ENCODE measurements at places on chromosomes 2 and 18.

DNA sequence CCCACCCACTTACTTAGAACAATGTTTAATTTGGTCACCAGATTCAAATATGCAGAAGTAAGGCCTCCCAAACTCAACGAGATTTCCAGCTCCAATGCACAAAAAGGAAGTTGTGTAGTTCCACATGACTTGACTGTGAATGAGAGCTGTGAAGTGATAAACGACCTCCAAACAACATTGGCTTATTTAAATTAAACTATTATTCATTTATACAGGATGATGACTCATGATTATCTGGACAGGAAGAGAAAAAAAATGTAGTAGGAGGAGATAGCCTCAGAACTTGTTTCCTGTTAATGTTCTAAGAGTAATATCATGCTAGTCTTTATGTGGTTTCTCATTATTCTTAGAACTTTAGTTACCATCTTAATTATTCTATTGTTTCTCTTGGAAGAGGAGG, 237.3 kb downstream of the C1D start:
- no peak for DNase-seq

DNA sequence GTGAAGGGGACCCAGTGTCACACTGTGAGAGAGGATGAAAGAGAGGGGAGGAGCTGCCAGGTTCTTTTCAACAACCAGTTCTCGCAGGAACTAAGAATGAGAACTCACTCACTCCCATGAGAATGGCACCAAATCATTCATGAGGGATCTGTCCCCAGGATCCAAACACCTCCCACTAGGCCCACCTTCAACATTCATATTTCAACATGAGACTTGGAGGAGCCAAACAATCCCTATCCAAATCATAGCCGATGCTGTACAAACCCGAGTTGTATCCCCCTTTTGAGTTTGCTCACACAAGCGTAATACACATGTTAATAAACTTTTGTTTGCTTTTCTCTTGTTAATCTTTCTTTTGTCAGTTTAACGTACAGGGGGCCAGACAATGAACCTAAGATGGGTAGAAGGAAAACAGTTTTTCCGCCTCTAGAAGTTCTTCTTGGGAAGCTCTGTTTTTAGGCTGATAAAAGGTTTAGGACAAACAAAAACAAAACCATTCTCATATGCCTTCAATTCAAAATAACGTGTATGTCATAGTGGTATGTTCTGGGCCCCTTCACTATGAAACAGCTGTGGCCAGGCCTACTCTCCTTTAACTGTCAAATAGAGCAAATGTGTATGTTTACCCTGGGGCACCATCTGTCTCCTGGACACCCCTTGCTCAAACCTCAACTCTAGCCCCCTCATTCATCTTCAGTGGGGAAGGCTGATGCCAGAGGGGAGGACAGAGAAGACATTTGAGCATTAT, 9.1 kb upstream of the TMEM37 start:
- no peak for DNase-seq

DNA sequence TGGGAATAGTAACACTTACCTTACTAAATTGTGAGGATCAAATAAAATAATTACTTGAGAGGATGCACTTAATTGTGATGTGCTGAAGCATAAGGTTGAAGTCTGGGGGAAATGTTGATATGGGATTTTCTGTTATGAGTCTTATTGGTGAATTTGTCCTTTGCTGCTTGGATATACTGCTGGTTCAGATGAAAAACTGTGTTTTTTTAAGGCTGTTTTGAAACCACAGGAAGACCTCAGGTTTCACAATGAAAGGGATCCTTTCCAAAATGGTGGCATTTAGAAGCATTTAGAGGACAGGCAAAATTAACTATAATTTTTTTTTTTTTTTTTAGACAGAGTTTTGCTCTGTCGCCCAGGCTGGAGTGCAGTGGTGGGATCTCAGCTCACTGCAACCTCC, 34.9 kb downstream of the SPATS2L start:
- DNase-seq: no peak

DNA sequence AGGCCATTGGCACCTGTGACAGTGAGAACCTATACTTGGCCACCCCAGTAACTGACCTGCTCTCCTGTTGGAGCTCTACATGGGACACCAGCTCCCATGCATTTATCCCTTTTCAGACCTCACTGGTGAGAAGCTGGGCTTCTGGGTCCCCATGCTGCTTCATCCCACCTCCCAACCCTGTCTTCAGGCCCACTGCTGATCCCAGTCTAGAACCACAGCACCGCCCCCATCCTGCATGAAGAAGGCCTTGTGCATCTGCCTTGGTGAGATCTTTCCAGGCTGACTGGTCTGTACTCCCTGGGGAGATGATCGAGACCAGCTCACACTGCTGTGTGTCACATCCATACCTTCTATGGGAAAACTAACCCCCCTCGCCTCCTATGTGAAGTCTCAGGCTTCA, 22.7 kb downstream of the TTC32 start:
- DNase-seq: no peak

GRCh38 chr18:6851480-6851879, 122.0 kb downstream of the ARHGAP28 start:
- no peak for DNase-seq

- no peak for DNase-seq
These were observed 73.6 kb upstream of the RBM44 start for GRCh38 chr2:237724811-237725478.

Measured in activated naive CD4-positive, alpha-beta T cell (primary cell).